ELR (cell line): ENCODE measurements at places on chromosomes 6 and 20.

DNA sequence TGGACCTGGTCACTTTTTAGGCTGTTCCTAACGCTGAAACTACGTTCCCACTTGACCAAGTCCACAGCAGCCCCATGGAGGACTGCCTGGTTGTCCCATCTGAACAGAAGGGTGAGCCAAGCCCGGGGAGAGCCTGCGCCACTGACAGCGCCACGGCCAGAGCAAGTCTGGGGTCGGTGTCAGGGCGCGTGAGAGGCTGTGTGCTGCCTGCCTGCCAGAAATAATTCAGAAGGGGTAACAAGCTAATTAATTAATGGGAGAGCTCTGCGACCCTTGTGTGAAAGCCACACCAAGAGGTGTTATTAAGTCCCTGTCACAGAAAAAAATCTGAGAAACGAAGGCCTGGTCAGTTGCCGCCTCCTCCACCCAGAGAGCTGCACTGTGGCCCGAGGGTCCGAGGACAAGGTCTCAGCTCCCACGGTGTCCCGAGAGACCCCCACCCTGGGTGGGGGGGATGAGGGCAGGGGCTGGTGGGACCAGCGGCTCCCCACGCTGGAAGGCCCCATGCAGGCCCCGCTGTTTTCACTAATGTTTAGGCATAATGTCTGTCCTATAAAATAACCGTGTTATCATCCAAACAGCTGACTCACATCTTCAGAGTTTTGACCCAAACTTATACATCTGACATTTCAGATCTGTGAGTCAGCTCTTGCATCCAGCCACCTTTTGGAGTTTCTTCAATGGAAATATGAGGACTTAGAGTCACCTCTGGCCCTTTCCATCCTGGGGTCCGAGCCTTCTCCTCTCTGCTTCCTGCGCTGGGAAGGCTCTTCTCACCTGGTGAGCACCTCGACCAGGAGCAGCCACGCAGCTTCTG is 58.5 kb downstream of the DLL1 start:
- DNase-seq, result peak; percentile 40

GRCh38 chr6:31979238-31979898 is 2.5 kb upstream of the C4A start:
- no peak for DNase-seq

DNA sequence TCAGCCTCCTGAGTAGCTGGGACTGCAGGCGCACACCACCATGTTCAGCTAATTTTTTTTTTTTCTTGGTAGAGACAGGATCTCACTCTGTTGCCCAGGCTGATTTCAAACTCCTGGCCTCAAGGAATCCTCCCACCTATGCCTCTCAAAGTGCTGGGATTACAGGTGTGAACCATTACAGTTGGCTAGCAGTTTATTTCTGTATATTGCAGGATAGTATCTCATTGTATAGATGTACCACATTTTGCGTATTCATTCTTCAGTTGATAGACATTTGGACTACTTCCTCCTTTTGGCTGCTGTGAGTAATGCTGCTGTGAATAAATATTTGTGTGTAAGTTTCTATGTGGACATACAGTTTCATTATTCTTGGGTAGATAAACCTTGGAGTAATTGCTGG is 32.9 kb downstream of the ASXL1 start:
- DNase-seq, result peak; percentile 24

DNA sequence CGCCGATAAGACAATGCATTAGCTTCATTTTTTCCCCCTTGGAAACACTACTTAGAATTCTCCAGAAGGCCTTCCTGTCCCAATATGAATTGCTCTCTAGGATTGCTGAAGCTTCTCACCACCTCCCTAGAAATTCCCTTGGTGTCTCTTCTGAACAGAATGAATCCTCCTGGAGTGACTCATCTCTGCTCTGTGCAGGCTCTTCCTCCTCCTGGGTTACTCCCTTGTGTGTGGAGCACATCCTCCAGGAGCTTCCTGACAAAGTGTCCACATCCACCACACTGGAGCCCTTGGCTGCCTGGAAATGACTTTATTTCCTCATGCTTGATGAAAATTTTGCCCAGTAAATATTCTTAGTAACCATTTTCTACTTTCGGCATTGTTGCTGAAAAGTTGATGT is 54.4 kb downstream of the DTNBP1 start:
- peak; percentile 94 for DNase-seq

DNA sequence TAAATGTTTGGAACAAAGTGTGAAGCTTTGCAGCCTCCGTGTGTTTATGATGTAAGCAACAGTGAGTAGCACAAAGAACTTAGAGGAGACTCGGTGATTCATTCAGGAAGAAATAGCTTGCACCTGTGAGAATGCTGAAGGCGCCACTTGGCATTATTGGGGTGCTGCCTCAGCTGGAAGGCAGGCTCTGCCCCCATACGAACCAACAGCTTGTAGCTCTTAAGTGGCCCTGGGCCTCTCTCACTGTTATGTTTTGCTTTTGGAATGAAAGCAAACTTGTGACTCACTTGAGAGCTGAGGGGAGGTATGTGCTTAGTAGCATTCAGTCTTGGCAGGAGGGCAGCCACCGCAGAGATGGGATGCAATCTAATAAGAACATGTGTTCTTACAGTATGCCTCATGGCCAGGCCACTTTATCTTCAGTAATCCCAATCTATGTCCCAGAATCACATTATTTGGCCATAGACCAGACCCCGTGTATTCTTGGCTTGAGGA is 310.7 kb downstream of the EYA4 start:
- DNase-seq, result peak; percentile 89

- DNase-seq, result peak; percentile 83
Observed at GRCh38 chr6:34926655-34927054, 37.6 kb downstream of the ANKS1A start.

DNA sequence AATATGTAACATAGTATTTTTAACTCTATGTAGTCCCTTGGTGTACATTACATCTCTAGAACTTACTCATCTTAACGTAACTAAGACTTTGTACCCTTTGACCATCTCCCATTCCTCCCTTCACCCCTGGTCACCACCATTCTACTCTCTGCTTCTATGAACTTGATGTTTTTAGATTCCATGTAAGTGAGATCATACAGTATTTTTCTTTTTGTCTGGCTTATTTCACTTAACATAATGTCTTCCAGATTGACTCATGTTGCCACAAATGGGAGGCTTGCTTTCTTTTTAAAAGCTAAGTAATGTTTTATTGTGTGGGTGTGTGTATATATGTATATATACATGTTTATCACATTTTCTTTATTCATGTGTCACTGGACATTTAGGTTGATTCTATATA is 55.8 kb downstream of the TMEM200A start:
- DNase-seq, result peak; percentile 90

DNA sequence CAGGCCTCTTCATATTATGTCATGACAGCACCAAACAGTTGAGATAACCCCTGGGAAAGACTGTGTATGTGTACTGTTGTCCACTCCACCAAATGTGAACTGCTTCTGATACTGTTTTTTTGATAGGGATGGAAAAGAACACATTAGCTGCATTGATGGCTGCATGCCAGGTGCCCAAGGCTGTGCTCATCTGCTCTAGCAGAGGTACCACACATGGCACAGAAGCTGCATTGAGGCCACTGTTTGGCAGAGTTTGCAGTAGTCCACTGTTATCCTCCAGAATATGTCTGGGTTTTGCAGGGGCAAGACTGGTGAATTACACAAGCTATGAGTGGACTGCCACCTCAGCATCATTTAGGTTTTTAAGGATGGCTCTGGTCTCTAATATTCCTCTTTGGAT is 28.2 kb upstream of the ELMO2 start:
- DNase-seq, result no peak

- no peak for DNase-seq
Observed at GRCh38 chr6:14716499-14717146, 529.2 kb upstream of the JARID2 start.

DNA sequence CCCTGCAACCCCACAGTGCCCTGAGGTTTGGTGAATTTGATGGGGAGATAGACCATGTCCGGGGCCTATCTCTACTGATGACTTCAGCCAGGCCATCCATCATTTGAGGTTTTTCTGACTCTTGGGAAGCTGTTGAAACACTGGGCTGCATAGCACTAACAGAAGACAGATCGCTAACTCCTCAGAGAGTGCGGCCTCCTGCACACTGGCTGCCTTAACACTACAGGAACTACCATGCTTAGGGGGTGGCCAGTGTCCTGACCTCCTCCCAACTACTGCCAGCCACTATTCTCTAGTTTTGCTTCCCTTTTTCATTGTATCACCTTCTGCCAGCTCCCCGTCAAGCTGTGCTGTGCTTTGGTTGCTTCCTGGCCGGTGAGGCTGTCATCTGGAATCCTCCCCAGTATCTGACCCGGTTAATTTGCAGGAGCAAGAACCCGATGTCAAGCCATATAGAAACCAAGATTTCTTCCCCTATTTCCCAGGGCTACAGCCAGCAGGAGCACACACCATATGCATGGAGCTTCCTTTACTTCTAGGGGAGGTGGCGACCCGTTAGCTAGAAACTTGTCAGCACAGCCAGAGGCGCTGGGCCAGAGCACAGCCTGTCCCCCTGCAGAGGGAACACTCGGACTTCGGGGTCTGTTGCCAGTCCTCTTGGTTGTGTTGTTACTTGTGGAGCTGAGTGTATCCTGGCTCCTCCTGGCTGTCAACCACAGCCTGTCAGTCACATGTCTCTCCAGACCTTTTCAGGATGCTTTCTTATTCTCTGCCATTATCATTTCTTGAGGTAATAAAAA is 57.3 kb upstream of the TRAF3IP2 start:
- DNase-seq, result no peak

GRCh38 chr6:131054392-131055250 is 8.4 kb downstream of the EPB41L2 start:
- peak; percentile 46 for DNase-seq

GRCh38 chr20:14617123-14617522 is 279.7 kb upstream of the FLRT3 start:
- no peak for DNase-seq

GRCh38 chr6:72238021-72238420 is 351.7 kb downstream of the RIMS1 start:
- DNase-seq, result peak; percentile 8

GRCh38 chr6:88785478-88785877 is 177.9 kb downstream of the RNGTT start:
- DNase-seq, result no peak

GRCh38 chr6:37528541-37528940 is 28.8 kb upstream of the CCDC167 start:
- no peak for DNase-seq

GRCh38 chr6:128525406-128525805 is 5.0 kb upstream of the PTPRK start:
- DNase-seq, result no peak

DNA sequence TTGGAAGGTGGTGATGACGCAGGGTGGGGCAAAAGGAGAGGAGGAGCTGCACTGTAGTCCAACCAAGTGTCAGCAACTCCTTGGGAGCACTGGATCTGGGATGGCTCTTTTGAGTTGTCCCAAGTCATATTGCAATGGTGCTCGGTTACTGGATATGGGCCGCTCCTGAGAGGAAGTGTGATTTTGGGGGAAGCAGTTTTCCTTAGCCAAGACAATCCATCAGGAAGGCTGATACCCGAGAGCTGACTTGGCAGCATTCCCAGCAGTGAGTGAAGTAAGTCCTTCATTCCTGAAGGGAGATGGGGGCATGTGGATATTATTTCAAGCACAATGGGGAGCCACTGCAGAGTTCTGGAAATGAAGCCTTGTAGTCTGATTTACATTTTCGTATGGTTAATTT is 354.1 kb downstream of the RFPL4B start:
- peak; percentile 5 for DNase-seq

GRCh38 chr20:62601172-62601571 is 41.1 kb upstream of the SLCO4A1 start:
- no peak for DNase-seq

GRCh38 chr20:53845980-53846379 is 224.4 kb downstream of the BCAS1 start:
- DNase-seq, result no peak

DNA sequence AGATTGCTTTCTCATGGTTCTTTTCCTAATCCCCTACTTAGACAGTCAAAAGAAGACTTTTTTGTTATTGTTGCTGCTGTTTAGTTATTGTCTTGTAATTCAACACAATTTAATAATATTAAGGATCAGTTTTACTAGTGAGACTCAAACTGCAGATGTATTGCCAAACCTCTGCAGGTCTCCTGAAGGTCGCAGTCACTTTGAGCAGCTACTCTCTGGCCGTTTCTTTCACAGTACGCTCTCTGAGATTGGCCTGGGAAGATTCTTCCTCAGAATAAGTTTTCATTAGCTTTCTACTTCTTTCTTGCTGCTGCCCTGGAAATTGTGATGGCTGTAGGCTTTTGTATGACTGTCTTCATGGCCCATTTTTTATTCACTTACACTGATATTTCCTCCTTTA is 930.8 kb downstream of the QKI start:
- DNase-seq, result no peak

DNA sequence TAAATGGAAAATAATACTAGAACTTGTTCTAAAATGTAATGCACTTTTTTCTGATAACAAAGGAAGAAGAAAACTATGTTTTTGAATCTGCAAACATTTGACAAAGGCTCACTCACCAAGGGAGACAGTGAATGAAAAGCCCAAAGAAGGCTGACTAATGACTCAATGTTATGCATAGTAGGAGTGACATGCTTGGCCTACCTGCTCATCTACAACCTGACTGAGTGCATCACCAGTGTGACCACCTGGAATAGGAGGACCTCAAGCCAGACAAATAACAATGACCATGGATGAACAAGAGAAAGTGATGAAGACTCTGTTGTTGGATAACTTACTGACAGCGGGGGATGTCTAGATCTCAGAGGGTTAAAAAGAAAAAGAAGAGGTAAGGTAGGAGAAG is 157.2 kb downstream of the SIM1 start:
- no peak for DNase-seq

DNA sequence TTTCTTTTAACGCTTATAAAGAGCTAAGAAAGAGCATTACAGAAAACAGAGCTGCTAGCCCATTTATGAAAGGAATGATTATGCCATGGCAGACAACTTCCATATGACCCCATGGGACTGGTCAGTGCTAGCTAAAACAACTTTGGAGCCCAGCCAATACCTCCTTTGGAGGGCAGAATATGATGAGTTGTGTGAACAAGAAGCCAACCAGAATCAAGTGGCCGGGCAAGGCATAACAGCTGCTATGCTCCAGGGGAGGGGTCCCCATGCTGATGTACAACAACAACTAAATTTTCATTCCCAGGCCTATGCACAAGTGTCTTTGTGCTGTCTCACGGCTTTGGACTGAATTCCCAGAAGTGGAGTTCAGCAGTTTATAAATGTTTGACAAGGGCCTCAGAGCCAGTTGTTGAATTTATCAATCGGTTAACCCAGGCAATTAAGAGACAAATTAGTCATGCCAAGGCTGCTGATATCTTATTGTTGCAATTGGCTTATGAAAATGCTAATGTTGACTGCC is 65.0 kb upstream of the ASCC3 start:
- DNase-seq, result no peak

- DNase-seq, result no peak
Observed at GRCh38 chr6:41358503-41358902, 23.1 kb downstream of the NCR2 start.

- peak; percentile 70 for DNase-seq
Observed at GRCh38 chr6:19333936-19334335, 503.2 kb upstream of the ID4 start.
